Pancreas (tissue), 10 donors: ENCODE measurements at places on chromosomes 12 and 14.

GRCh38 chr14:69948351-69948750 is 69.1 kb downstream of the SMOC1 start:
- no peak overlapping the region for H3K27ac ChIP-seq
- H3K4me1 ChIP-seq = peaks cover 5% of the 10 kb centered on the region
- no peaks in the 10 kb centered on the region for H3K27me3 ChIP-seq
- no peak overlapping the region for H3K4me3 ChIP-seq

GRCh38 chr12:52867642-52868041 is 18.8 kb upstream of the KRT78 start:
- no peaks in the 10 kb centered on the region for H3K36me3 ChIP-seq
- H3K27me3 ChIP-seq = no peaks in the 10 kb centered on the region
- no peak overlapping the region for H3K4me3 ChIP-seq
- no peaks in the 10 kb centered on the region for H3K4me1 ChIP-seq
- no peak for DNase-seq

GRCh38 chr14:61406198-61406597 is 84.8 kb downstream of the PRKCH start:
- no peak for DNase-seq
- no peaks in the 10 kb centered on the region for H3K36me3 ChIP-seq
- H3K4me1 ChIP-seq = no peaks in the 10 kb centered on the region
- no peak overlapping the region for H3K27ac ChIP-seq
- H3K27me3 ChIP-seq = no peaks in the 10 kb centered on the region

- H3K36me3 ChIP-seq = no peaks in the 10 kb centered on the region
- no peaks in the 10 kb centered on the region for H3K4me1 ChIP-seq
- no peak overlapping the region for H3K27ac ChIP-seq
- no peak overlapping the region for H3K4me3 ChIP-seq
- DNase-seq = no peak
Measured at GRCh38 chr12:50557421-50557820, 52.6 kb downstream of the DIP2B start.

GRCh38 chr14:34012978-34013720 is 62.3 kb upstream of the EGLN3 start:
- no peak overlapping the region for H3K4me3 ChIP-seq
- no peaks in the 10 kb centered on the region for H3K27me3 ChIP-seq
- H3K27ac ChIP-seq = no peak overlapping the region
- no peaks in the 10 kb centered on the region for H3K4me1 ChIP-seq
- no peak for DNase-seq

DNA sequence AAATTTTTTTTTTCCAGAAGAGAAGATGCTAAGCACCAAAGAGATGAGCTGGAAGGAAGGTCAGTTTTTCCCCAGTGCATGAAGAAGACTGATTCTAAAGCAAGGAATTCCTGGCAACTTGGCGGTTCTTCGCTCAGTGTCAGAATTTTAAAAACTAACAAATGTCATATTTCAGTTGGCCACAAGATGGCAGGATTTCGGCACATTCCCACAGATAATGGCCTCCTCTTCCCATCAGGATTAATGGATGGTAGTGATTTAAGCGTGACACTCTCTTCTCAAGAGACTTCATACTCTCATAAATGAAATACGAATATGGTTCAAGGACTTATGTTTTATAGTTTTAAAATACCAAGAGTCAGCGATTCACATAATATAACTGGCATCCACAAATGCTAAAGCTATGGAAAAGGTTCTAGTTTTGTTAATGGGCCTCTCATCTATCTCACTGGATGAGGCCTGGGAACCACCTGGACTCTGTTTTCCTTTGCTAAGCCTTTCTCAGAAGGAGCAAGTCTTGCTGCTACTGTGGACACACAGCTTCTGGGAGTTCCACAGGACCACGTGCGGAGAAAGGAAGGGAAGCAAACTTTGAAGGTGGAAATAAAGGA is 46.1 kb upstream of the PTPRO start:
- no peaks in the 10 kb centered on the region for H3K36me3 ChIP-seq
- no peak overlapping the region for H3K4me3 ChIP-seq
- H3K4me1 ChIP-seq = peaks cover 4% of the 10 kb centered on the region

- no peak for DNase-seq
- no peaks in the 10 kb centered on the region for H3K27me3 ChIP-seq
- no peak overlapping the region for H3K27ac ChIP-seq
- H3K4me3 ChIP-seq = no peak overlapping the region
Measured at GRCh38 chr12:30996255-30996654, 69.7 kb downstream of the TSPAN11 start.

DNA sequence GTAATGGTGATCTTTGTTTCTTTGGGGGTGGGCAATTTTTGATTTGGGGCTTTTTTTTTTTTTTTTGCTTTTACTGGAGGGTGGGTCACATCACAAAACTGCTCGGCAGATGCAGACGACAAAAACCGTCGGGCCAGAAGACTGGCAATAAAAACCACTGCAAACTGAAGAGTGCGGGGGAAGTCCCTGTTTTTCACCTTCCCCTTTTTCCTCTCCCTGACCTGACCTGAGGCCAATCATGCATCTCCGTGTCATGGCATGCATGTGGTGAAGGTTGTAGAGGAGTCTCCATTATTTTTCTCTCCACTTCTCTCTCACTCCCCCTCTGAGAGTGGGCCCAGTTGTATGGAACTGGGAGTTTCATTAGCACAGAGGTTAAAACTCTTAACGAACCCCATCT is 57.5 kb downstream of the AP5M1 start:
- H3K4me1 ChIP-seq = no peaks in the 10 kb centered on the region
- H3K27me3 ChIP-seq = no peaks in the 10 kb centered on the region
- no peak for DNase-seq
- H3K36me3 ChIP-seq = no peaks in the 10 kb centered on the region
- H3K4me3 ChIP-seq = no peak overlapping the region
- H3K27ac ChIP-seq = no peak overlapping the region

GRCh38 chr14:95468448-95469133 is 47.9 kb downstream of the SYNE3 start:
- H3K4me1 ChIP-seq = no peaks in the 10 kb centered on the region
- no peaks in the 10 kb centered on the region for H3K36me3 ChIP-seq
- no peak overlapping the region for H3K4me3 ChIP-seq
- DNase-seq = no peak
- no peak overlapping the region for H3K27ac ChIP-seq
- no peaks in the 10 kb centered on the region for H3K27me3 ChIP-seq

GRCh38 chr12:14950421-14950820 is 11.0 kb downstream of the ARHGDIB start:
- no peaks in the 10 kb centered on the region for H3K36me3 ChIP-seq
- peaks cover 28% of the 10 kb centered on the region for H3K4me1 ChIP-seq
- no peaks in the 10 kb centered on the region for H3K27me3 ChIP-seq
- no peak overlapping the region for H3K27ac ChIP-seq
- no peak overlapping the region for H3K4me3 ChIP-seq

GRCh38 chr12:5123921-5124320 is 80.2 kb downstream of the KCNA5 start:
- no peak for DNase-seq
- no peak overlapping the region for H3K4me3 ChIP-seq
- H3K27me3 ChIP-seq = no peaks in the 10 kb centered on the region
- no peak overlapping the region for H3K27ac ChIP-seq
- no peaks in the 10 kb centered on the region for H3K4me1 ChIP-seq
- H3K36me3 ChIP-seq = no peaks in the 10 kb centered on the region

DNA sequence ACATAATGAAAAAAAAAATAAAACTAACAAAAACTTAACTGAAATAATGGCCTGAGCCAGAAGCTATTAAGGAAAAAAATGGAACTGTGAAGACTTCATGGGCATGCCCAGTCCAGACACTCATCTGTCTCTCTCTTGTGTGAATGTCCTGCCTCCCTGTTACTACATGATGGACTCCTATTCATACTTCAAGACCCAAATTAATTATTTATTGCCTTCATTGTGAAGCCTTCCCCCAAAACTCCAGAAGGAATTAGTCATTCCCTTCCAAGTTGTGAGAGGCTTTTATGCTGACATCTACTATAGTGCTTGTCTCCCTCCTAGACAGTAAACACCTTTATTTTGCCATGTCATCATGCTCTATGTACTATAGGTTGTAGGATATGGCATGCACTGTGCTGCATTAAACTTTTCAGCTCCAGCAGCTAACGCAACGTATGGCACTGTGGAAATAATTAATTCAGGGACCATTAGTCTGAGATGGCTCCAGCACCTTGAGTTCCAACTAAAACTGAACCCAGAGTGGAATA is 25.0 kb upstream of the C12orf42 start:
- H3K27ac ChIP-seq = no peak overlapping the region
- no peak for DNase-seq
- H3K36me3 ChIP-seq = no peaks in the 10 kb centered on the region

GRCh38 chr12:6231359-6232268 is 31.4 kb downstream of the CD9 start:
- H3K4me3 ChIP-seq = no peak overlapping the region
- peak; percentile 24 for DNase-seq
- H3K27me3 ChIP-seq = no peaks in the 10 kb centered on the region
- H3K27ac ChIP-seq = peak overlapping the region; percentile 43
- peaks cover 14% of the 10 kb centered on the region for H3K36me3 ChIP-seq

DNA sequence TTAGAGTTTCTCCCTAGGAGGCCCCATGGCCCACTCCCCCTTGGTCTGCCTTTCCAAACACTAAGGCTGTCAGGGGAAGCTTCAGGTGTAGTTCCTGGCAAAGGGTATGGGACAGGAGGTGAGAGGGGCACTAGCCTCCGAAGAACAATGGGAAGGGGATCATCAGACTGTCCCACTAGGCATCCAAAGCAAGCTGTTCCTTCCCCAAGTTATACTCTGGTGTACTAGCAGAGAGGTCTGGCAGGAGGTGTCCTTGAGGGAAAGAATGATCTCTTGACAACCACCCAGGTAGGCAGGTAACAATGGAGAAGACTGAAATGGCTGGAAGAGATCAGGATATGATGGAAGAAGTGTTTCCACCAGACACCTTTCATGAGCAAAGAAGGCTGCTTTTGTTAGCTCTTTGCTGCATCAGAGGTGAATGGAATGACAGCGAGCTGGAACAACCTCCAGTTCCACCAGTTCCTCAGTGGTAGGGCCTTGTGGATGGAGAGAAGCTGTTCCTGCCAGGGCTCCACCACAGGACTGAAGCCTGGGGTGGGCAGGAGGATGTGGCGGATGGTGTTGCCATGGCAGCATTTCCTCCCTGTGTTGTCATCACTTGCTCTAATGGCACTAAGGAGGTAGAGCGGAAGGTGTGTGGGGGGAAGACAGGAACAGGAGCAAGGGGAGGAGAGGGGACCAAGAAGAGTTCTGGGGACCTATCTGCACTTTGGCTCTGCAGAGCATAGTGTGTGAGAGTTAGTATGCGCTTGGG is 2.3 kb upstream of the AGAP2 start:
- no peak for DNase-seq
- no peaks in the 10 kb centered on the region for H3K27me3 ChIP-seq
- no peak overlapping the region for H3K27ac ChIP-seq
- H3K36me3 ChIP-seq = no peaks in the 10 kb centered on the region
- H3K4me1 ChIP-seq = peaks cover 15% of the 10 kb centered on the region

GRCh38 chr12:10031771-10032175 is 1.3 kb downstream of the CLEC9A start:
- no peak overlapping the region for H3K27ac ChIP-seq
- no peaks in the 10 kb centered on the region for H3K36me3 ChIP-seq
- no peaks in the 10 kb centered on the region for H3K4me1 ChIP-seq
- no peaks in the 10 kb centered on the region for H3K27me3 ChIP-seq
- H3K4me3 ChIP-seq = no peak overlapping the region

GRCh38 chr14:42687421-42687820 is 1080.7 kb downstream of the LRFN5 start:
- no peak overlapping the region for H3K4me3 ChIP-seq
- DNase-seq = no peak
- H3K27ac ChIP-seq = no peak overlapping the region
- H3K36me3 ChIP-seq = no peaks in the 10 kb centered on the region

DNA sequence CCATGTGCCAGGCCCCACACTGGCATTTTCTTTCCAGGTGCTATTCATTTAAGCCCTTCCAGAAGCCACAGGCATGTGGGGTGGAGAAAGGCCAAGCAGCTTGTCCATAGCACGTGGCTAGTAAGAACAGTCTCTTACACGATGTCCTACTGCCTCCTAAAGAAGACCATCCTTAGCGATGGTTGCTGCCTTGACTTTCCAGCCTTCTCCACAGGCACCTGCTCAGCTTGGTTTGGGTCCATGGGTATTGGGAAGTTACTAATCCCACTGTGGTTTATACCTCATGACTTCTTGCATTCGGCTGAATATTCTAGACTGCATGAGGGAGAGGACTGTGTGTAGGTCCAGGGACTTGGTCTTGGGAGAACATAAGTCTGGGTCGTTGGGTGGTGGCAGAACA is 49.2 kb downstream of the NINJ2 start:
- no peak overlapping the region for H3K4me3 ChIP-seq
- no peaks in the 10 kb centered on the region for H3K36me3 ChIP-seq
- no peaks in the 10 kb centered on the region for H3K27me3 ChIP-seq
- no peak overlapping the region for H3K27ac ChIP-seq
- H3K4me1 ChIP-seq = no peaks in the 10 kb centered on the region

DNA sequence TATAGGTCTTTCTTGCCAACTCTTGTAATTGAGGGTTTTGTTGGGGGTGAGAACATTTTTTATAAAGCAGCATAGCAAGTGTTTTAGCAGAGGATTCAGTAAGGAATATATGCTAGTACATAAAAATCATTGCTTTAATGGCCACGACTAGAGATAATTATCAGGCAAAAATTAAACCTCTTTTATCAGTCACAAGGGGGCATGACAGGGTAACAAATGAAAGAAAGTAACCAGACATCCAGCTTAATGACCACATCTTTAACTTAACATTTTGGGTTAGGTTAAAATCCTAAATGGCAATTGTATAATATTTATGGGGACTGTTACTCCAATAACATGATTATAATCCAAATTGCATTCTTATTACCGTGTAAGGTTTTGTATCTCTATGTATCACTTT is 119.6 kb downstream of the LRRIQ1 start:
- H3K4me3 ChIP-seq = no peak overlapping the region
- no peaks in the 10 kb centered on the region for H3K36me3 ChIP-seq
- H3K27me3 ChIP-seq = no peaks in the 10 kb centered on the region

DNA sequence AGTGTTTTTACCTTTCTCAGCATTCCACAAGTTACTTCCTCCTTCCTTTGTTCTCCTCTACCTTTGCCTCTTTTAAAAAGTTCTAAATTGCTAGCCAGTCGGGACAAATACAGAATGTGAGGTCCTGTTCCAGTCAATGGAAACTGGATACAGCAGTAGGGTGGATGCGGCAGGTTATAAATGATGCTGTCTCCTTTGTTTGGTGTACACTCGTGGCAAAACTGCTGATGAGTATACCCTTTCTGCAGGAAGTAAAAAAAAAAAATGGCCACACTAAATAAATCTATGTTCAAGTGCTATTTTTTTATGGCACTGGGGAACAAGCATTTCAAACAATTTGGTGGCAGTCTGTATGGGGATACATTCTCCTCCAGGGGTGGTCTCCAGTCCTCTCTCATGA is 27.5 kb downstream of the KLRK1 start:
- H3K4me3 ChIP-seq = no peak overlapping the region
- H3K27me3 ChIP-seq = no peaks in the 10 kb centered on the region

DNA sequence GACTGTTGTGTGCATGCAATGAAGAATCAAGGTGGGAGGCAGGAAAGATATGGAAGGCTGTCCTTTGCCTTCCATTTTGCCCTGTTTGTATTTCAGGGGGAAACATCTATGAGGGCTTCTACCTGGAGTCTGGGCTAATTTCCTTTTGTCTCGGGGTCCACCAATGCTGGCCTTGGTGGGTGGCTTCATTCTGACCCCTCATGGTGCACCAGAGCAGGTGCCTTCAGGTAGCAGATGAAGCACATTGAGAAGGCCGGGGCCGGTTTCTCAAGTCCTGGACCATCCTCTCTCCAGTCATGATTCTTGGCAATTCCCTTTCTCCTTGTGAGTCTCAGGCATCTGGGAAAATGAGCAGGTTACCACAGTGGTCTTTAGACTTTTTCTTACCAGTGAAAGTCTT is 47.2 kb downstream of the RPH3A start:
- H3K4me1 ChIP-seq = no peaks in the 10 kb centered on the region
- no peak overlapping the region for H3K4me3 ChIP-seq
- DNase-seq = no peak
- no peak overlapping the region for H3K27ac ChIP-seq
- no peaks in the 10 kb centered on the region for H3K36me3 ChIP-seq
